ENCODE measurements at places on chromosomes 7 and 10.

DNA sequence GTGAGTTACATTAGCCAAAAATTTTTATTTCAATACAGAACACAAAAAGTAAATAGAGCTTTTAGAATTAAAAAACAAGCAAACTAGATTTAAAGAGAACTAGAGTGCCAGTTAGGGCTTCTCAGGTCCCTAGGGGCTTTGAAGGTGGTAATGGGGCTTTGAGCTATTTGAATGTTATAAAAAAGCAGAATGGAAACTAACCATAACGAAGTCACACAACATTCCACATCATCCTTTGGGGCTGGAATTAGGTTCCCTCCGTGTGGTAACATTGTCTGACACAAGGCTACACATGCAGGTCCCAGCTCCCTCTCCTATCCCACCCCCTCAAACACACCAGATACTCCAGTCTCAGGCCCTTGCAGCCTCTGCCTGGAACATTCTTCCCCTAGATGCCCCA is 15.3 kb downstream of the JAZF1 start:
- no peak for DNase-seq

DNA sequence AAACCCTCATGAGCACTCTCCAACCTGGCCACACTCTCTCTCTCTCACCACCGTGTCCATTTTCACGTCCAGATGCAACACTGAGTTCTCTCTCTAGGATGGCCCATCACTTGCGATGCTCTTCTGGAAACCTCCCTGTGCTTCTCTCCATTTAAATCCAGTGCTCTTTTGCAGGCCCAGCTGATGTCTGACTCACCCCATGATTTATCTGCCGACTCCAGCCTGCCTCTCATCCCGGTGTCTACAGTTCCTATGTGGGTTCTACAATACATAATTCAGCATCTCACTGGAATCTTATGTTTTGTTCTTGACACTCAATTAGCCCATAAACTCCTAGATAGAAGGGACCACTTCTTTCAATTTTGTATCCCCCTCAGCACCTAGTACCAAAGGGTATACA is 5.0 kb downstream of the TPK1 start:
- no peak for DNase-seq

DNA sequence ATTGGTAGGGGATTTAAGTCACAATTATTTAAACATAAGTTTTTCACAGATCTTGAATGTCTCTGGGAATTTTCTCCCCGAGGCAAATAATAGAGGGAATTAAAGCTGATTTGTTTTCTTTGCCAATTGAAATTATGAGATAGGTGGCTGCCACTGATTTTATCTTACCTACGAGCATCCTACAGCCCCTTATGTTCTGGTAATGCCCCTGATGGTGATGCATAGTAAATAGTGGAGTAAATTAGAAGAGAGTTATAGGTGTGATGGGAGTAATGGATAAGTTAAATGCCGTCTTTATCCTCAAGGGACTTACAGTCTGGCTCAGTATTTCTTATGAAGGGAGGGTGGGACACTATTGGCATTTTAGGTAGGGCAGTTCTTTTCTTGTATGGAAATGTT is 58.1 kb downstream of the HDAC9 start:
- no peak for DNase-seq

DNA sequence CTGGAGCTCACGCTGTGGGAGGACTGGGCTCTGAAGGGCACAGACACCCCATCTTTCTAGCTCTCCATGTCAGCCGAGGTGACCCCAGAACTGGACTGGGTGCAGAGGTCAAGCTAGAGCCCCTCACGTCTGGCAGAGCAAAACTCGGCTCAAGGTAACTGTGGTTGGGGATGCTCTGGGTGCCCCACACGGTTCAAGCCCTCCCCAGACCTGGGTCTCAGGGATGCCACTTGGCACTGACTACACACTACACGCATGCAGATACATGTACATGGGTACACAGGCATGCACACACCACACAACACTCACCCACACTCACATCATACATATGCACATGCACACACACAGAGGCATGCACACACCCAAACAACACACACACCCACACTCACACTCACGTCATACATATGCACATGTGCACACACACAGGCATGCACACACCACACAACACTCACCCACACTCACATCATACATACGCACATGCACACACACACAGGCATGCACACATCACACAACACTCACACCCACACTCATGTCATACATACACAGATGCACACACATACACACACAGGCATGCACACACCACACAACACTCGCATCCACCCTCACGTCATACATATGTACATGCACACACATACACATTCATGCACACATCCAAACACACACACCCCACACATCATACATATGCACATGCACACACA is 219.3 kb downstream of the DNAJB6 start:
- DNase-seq, result peak; percentile 38

- peak; percentile 92 for DNase-seq
Observed at GRCh38 chr7:74094224-74095101, 10.9 kb downstream of the LIMK1 start.
